HFFc6 (cell line): ENCODE measurements at places on chromosomes 6 and 20. TPM values are rescaled to one million over a fixed set of nuclear protein-coding genes. Genes with fewer than 3 reads are reported as not detected.

GRCh38 chr6:158763434-158764182 lies 55.6 kb downstream of the EZR start:
- no peak for DNase-seq
- H3K4me1 ChIP-seq = no peaks in the 10 kb centered on the region
- H3K27ac ChIP-seq = no peak overlapping the region
- peaks cover 24% of the 10 kb centered on the region for H3K36me3 ChIP-seq
- no peak overlapping the region for H3K4me3 ChIP-seq

DNA sequence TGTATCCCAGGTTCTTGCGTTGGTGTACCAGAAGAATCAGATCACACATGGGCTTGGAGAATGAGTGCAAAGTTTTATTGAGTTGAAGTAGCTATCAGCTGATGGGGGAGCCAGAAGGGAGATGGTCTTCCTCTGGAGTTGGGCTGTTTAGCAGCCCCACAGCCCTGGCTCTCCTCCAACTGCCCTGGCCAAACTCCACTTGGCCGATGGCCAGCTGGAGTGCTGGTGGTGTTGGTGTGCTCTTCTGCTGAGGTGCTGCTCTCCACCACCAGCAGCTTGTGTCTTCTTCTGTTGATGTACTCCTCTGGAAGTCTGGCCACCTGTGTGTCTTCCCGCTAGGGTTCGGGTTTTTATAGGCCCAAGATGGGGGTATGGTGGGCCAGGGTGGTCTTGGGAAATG lies 172.8 kb downstream of the TINAG start:
- H3K4me1 ChIP-seq = no peaks in the 10 kb centered on the region
- no peaks in the 10 kb centered on the region for H3K36me3 ChIP-seq
- H3K27me3 ChIP-seq = no peaks in the 10 kb centered on the region; the same call in 1 of the 2 replicates
- no peak overlapping the region for H3K4me3 ChIP-seq
- no peak for DNase-seq
- no peak overlapping the region for H3K27ac ChIP-seq

The COL11A2 gene
- 0.36 to 0.50 TPM (median 0.38 TPM) in 3 replicates for total RNA-seq

The LGSN gene
- not detected in 2 replicates for total RNA-seq

DNA sequence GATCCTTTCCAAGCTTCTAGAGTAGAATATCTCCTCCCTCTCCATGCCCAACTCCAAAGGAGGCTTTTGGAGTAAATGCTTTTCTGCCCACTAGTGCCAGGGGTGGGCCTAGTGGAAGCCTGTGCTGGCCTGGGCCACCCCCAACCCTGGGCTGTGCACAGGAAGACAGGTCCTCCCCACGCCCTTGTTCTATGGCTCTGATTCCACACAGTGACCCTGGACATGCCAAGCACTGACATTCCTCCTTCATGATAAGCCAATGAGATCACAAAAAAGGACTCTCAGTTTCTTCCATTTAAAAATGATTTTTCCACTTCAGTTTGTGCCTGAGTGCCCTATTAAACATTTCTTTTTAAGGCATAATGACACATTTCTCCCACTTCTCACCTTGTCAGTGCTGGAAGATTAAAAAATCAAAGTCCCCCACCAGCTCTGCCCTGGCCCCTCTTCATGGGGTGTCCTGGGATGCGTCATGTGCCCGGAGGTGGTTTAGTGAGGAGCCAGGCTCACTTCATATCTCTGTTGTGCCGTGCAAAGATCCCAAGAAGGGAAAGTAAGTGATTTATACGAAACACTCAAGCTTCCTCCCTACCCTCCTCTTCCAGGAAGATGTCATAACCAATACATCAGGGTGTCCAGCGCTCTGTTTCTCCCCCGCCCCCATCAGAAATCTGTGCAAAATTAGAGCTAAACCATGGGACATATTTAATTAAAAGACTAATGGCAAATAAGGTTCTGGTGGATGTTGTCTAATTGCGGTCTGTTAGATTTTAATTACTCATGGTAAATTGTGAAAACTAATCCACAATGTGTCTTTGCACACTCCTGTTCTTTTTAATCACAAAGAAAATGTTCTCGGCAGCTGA lies 255.0 kb downstream of the NRN1 start:
- H3K4me3 ChIP-seq = peak overlapping the region; percentile 77
- H3K4me1 ChIP-seq = peaks cover 41% of the 10 kb centered on the region
- H3K27me3 ChIP-seq = peaks cover 4% of the 10 kb centered on the region
- H3K27ac ChIP-seq = peak overlapping the region; percentile 94

The IL20RA gene
- total RNA-seq = not detected in 2 replicates

DNA sequence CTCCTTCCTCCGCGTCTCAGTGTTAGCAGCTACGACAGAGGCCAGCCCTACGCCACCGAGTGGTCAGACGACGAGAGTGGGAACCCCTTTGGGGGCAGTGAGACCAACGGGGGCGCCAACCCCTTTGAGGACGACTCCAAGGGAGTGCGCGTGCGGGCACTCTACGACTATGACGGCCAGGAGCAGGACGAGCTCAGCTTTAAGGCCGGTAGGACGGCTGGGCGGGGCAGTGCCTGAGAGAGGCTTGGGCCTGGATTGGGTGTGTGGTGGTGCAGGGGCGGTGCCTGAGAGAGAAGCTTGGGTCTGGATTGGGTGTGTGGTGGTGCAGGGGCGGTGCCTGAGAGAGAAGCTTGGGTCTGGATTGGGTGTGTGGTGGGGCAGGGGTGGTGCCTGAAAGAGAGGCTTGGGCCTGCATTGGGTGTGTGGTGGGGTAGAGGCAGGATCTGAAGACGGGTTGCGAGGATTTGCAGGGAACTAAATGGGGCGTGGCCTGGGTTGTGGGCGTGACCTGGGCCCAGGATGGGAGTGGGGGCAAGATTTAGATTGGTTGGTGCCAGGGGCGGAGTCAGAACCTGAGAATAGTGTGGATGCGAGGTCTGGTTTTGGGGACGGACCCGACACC lies 24.4 kb downstream of the SPDEF start:
- no peaks in the 10 kb centered on the region for H3K36me3 ChIP-seq
- H3K4me1 ChIP-seq = peaks cover 7% of the 10 kb centered on the region
- no peak overlapping the region for H3K27ac ChIP-seq
- peaks cover 7% of the 10 kb centered on the region for H3K27me3 ChIP-seq
- DNase-seq = no peak

DNA sequence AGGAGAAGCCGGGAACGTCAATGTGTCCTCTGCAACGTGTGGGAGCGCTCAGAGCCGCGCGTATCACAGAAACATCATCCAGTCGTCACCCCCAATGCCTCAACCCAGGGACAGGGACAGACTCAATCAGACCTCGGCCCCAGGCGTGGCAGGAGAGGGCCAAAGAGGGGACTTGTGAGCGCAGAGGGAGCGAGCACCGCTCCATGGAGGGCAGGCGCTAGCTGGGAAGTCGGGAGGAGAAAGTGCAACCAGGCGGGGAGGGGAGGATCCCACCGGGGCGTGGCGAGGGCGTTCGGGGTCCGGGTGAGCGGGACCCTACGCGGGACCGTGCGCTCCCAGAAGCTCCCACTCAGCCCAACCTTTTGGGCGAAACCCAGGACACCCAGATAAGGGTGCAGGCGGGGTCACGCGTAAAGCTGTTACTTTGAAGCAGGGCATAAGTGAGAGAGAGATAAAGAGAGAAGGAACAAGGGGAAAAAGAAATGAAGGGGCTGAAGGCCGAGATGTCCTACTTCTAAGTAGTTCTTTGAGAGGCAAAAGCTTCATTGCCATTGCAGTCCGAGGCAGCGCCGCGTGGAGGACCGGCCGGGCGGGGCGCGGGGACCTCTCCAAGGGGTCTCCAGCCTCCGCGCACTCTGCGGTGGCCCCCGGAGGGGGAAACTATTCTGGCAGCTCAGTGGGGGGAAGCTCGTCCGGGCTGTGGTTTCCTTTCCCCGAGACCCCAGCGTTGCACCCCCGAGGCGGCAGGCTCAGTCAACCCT lies 862 bp upstream of the SOBP start:
- no peak for DNase-seq
- H3K27ac ChIP-seq = no peak overlapping the region
- H3K4me1 ChIP-seq = peaks cover 14% of the 10 kb centered on the region
- peak overlapping the region; percentile 88 for H3K4me3 ChIP-seq
- no peaks in the 10 kb centered on the region for H3K36me3 ChIP-seq
- peaks cover 38% of the 10 kb centered on the region for H3K27me3 ChIP-seq

- H3K36me3 ChIP-seq = no peaks in the 10 kb centered on the region
- H3K4me3 ChIP-seq = no peak overlapping the region
- no peak overlapping the region for H3K27ac ChIP-seq
- DNase-seq = peak; percentile 16
- no peaks in the 10 kb centered on the region; the same call in 1 of the 2 replicates for H3K27me3 ChIP-seq
- peaks cover 50% of the 10 kb centered on the region for H3K4me1 ChIP-seq
Observed at GRCh38 chr6:147177286-147177685, 26.9 kb upstream of the STXBP5 start.

The GPSM3 gene
- 4.2 to 8.7 TPM (median 5.2 TPM) in 3 replicates for total RNA-seq

GRCh38 chr6:88919032-88919431 lies 44.4 kb downstream of the RNGTT start:
- no peak overlapping the region for H3K4me3 ChIP-seq
- H3K4me1 ChIP-seq = peaks cover 24% of the 10 kb centered on the region
- H3K27ac ChIP-seq = no peak overlapping the region
- no peaks in the 10 kb centered on the region; the same call in none of the 2 replicates for H3K27me3 ChIP-seq
- H3K36me3 ChIP-seq = peaks cover 24% of the 10 kb centered on the region
- DNase-seq = no peak

DNA sequence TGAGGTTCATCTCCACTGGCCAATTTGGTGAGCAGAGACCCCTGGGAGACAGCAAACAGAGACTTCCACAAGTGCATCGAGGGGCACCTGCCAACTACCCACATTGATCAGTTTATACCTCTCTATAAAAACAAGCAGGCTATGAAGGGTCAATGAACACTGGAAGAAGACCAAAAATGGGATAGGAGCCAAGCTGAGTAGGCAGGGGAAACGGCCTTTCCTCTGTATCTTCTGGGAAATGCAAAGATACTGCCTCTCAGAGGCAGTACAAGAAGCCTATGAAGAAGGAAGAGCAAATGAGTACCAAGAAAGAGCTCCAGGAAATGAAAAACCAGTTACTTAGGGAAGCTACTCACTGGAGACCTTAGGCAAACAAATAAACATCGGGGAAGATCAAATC lies 247.7 kb downstream of the GMDS start:
- no peaks in the 10 kb centered on the region for H3K36me3 ChIP-seq
- H3K4me3 ChIP-seq = no peak overlapping the region
- H3K27me3 ChIP-seq = no peaks in the 10 kb centered on the region
- no peak for DNase-seq

The SIRPD gene
- not detected in 2 replicates for total RNA-seq

The POPDC3 gene
- 15.2 to 18.7 TPM (median 15.4 TPM) in 3 replicates for total RNA-seq

DNA sequence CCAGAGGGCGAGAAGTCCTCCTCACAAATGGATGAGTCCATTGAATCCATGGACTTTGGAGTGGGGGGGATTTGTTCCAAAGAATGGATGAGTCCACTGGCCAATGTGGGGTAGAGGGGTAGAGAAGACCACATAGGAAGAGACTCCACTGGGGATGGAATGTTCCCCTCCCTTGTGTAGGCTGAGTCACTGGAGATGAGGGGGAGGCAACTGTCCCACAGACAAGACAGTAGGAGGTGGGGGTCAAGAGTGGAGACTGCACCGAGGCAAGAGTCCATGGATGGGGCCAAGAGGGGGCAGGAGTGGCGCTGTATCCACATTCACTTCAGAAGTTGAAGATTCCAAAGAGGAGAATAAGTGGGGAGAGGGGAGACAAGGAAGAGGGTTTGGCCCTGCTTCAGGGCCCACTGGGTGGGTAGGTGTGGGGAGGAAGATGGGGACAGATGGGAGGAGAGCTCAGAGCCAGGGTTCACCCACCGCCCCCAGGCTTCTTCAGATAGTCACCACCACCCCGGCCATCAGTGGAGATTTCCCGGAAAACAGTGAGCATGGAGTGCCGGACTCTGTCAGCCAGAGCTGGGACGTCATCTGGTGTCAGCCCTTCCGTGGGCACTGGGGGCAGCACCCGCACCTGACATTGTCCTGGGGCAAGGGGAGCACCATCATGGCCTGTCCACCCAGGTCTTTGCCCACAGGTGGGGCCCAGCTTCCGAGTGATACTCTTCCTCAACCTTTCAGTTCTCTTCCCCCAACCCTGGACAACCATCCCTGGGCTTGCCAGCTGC lies 4.6 kb downstream of the EGFL8 start:
- H3K27ac ChIP-seq = peak overlapping the region; percentile 61
- no peak for DNase-seq
- peaks cover 52% of the 10 kb centered on the region for H3K4me1 ChIP-seq
- H3K27me3 ChIP-seq = peaks cover 9% of the 10 kb centered on the region
- H3K36me3 ChIP-seq = peaks cover 34% of the 10 kb centered on the region

DNA sequence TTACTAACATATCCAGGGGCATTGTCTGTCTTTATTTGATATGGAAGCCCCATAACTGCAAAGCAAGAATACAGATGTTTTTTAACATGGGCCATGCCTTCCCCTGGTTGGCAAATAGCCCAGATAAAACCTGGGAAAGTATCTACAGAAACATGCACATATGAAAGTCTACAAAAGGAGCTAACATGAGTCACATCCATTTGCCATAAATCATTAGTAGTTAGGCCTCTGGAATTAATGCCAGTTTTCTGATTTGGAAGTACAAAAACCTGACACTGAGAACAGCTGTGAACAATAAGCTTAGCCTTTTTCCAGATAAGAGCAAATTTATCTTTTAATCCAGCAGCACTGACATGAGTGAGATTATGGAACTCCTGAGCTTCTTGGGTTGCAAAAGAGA lies 418.0 kb upstream of the IMPG1 start:
- DNase-seq = no peak
- no peaks in the 10 kb centered on the region for H3K36me3 ChIP-seq
- H3K4me3 ChIP-seq = no peak overlapping the region
- H3K27ac ChIP-seq = no peak overlapping the region
- H3K4me1 ChIP-seq = no peaks in the 10 kb centered on the region

- no peaks in the 10 kb centered on the region; the same call in 1 of the 2 replicates for H3K27me3 ChIP-seq
- no peak for DNase-seq
- no peak overlapping the region for H3K4me3 ChIP-seq
- H3K27ac ChIP-seq = no peak overlapping the region
Observed at GRCh38 chr20:11366660-11367059, 551.0 kb upstream of the BTBD3 start.

DNA sequence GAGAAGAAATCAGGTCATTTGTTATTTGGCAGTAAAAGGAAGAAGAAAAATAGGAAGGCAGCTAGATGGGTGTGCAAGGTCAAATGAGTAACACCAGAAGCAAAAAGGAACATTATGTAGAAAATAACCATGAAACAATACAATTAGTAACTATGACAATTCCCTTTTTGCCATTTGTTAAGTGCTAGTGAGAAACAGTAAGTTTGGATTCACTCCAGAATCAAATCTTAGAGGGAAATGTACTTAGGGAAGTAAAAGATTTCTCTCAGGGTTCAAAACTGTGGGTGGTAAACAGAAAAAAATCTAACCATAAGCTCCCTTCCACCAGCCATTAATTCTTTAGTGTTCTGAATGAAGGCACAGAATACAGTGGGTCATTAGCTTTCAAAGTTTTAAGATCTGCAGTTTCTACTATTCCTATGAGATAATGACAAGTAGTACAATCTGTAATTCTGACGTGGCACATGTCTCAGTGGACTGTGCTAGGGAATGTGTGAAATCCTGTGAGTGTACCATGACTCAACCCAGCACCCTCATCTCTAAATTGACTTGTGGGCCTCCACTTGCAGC lies 17.1 kb downstream of the REPS1 start:
- H3K27ac ChIP-seq = peak overlapping the region; percentile 90
- H3K36me3 ChIP-seq = no peaks in the 10 kb centered on the region; the same call in 1 of the 2 replicates
- H3K27me3 ChIP-seq = no peaks in the 10 kb centered on the region
- peak; percentile 92 for DNase-seq

GRCh38 chr6:110328259-110328658 lies 29.9 kb downstream of the METTL24 start:
- H3K4me1 ChIP-seq = peaks cover 58% of the 10 kb centered on the region
- peak; percentile 60 for DNase-seq
- H3K36me3 ChIP-seq = no peaks in the 10 kb centered on the region

- DNase-seq = no peak
- H3K27me3 ChIP-seq = peaks cover 20% of the 10 kb centered on the region; the same call in 1 of the 2 replicates
- H3K27ac ChIP-seq = no peak overlapping the region
- no peak overlapping the region for H3K4me3 ChIP-seq
- no peaks in the 10 kb centered on the region for H3K36me3 ChIP-seq
Observed at GRCh38 chr6:150372051-150372450, 3.2 kb downstream of the IYD start.

The TENT5A gene
- 52.7 to 61.5 TPM (median 57.0 TPM) in 3 replicates for total RNA-seq
